CD4-positive, alpha-beta T cell treated with Interleukin-17A for 1 hour (primary cell): ENCODE measurements at places on chromosomes 6 and 20.

- no peak for DNase-seq
Measured at GRCh38 chr6:7402716-7403115, 13.1 kb downstream of the RIOK1 start.

DNA sequence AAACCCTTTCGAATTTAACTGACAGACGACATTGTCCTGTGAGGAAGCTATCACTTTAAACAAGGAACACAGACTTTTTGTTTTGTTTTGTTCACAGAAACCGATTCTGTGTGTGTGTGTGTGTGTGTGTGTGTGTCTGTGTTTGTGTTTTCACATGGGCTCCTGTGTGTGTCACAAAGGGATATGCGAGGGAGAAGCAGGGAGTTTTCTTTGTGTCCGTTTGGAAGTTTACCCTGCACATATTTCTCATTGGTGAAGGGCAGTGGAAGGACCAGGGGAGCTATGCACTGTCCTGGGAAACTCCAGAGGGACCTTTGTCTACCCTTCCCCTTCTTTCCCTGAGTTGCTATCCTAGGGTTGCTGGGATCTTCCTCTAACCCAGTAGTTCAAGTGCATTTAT, 17.7 kb downstream of the POM121L2 start:
- no peak for DNase-seq

DNA sequence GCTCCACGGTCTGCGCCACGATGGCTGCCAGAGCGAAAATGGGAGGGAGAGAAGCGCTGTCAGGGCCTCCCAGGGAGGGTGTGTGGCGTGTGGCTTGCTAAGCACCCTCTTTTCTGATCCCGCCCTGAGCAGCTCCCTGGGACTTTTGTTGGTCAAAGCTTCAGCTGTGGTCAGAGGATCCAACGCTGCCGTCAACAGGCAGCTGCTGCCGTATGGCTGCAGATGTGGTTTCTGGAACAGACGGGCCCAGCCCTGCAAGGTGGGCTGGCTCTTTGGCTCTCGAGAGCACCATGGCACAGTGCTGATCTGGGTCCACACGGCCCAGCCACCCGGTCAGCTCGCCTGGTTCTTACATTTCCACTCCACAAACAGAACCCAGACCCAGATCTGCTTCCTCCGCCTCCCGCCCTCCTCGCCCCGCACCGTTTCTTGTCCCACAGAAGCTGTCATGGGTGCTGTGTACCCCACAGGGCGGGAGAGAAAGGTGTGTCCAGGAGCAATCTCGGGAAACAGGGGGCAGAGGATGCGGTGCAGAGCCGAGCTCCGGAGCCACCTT, 86.0 kb upstream of the BHLHE23 start:
- no peak for DNase-seq

- no peak for DNase-seq
Measured at GRCh38 chr20:47843886-47844567, 58.7 kb upstream of the SULF2 start.

- no peak for DNase-seq
Measured at GRCh38 chr6:34098045-34098936, 47.6 kb downstream of the GRM4 start.

DNA sequence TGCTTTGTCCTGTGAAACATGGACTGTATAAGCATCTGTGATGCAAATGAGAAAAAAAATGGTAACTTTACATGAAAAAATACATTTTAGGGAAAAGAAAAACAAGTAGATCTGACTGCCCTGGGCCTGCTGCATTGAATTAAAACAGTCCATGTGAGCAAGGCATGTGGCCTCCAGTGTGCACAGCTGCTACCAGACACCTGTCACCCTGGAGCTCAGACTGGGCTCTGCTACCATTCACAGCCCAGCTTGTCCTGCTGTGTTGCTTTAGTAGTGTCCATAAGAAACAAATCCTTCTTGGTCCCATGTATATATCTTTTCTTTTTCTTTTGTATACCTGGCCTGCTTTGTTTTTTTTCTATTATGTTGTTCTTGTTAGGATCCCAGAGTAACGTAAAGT, 315.9 kb downstream of the NKAIN2 start:
- DNase-seq, result no peak

DNA sequence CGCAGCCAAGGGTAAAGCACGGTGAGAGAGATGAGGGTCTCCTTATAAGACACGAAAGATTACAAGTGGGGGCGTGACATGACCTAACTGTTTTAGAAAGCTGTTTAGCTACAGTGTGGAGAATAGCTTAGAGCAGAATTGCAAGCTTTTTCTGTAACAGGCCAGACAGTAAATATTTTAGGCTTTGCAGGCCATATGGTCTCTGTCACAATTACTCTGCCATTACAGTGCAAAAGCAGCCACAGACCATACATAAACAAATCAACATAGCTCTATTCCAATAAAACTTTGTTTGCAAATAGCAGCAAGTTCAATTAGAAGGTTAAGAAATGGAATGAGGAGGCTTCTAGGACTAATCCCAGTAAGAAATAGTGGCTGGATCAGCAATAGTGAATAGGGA, 16.8 kb downstream of the PGM3 start:
- no peak for DNase-seq

GRCh38 chr6:116012951-116013350, 47.7 kb downstream of the FRK start:
- DNase-seq, result no peak
